ENCODE measurements at places on chromosomes 2 and 18.

DNA sequence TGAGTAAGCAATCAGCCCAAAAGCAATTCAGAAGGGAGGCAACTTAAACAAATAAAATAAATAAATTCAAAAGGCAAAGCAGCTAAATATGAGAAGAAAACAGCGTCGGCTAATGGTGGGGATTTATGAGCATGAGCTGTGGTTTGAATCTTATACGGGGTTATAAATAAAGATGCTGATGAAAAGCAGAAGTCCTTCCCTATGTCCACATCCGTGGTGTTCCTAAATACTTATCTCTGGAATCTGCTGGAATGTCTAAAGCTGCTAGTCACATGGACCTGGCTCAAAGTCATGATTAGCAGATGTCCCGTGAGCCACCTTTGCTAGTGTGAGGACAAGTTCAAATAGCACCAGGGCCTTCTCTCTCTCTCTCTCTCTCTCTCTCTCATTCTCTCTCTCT is 33.8 kb downstream of the SMIM21 start:
- no peak for DNase-seq

DNA sequence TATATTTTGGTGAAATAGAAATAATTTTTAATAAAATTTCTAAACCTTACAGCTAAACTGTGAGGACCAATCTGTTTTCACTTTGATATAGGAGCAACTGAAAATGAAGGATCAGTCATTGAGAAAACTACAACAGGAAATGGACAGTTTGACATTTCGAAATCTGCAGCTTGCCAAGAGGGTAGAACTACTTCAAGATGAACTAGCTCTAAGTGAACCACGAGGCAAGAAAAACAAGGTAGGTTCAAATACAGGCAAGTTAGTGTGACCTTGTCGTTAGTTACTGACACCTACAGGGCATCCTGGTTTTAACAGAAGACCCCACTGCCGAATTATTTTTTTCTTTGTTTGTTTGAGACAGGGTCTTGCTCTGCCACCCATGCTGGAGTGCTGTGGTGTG is 75.5 kb upstream of the STON1 start:
- DNase-seq, result no peak

- DNase-seq, result no peak
Observed at GRCh38 chr2:191434072-191434471, 188.9 kb downstream of the MYO1B start.

GRCh38 chr2:9308186-9308955 is 101.8 kb downstream of the ASAP2 start:
- no peak for DNase-seq

DNA sequence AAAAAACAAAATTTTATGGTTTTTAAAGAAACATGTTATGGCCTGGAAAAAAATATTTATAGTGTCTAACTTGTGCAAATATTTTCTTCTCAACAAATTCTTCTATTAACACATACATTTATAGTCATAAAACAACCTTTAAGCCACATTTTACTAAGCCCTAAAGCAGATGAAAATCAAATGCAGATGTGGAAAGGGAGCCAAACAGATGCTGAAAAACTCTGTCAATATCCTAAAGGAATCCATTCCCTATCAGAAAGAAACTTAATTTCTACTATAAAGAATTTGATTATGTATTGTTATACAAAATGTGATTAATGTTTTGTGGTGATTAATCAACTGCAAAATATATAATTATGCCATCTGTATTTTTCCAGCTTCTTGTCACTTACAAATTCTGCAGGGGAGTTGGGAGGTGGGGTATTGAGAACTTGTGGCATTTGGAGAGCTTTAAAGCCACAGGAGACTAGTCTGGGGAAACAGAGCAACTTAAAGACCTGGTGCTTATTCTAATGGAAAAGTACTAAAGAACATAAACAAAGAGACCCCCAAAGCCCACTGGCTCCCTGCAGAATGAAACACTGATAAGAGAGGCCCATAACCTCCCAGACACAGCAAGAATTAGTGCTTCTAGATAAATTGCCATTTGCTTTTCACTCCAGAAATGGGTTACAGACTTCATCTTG is 1721.0 kb upstream of the PIK3C3 start:
- no peak for DNase-seq

DNA sequence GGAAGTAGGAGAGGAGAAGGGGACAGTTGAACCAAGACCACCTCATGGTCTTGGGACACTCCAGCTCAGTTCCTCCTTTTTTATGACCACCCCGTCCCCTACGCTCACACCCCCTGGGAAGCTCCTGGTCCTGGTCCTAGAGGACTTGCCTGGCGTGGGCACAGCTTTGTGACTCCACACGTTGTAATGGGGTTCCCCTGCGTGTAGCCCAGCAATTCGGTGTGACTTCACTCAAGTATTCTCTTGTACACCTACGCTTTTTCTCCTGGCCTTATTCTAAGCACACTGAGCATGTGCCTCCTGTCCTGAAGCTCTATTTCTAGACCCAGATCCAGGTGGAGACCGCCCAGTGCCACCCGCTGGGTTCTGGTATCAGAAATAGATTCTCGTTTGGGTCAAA is 36.1 kb upstream of the B3GNT7 start:
- DNase-seq, result no peak

GRCh38 chr2:155546721-155547555 is 785.6 kb downstream of the NR4A2 start:
- no peak for DNase-seq

DNA sequence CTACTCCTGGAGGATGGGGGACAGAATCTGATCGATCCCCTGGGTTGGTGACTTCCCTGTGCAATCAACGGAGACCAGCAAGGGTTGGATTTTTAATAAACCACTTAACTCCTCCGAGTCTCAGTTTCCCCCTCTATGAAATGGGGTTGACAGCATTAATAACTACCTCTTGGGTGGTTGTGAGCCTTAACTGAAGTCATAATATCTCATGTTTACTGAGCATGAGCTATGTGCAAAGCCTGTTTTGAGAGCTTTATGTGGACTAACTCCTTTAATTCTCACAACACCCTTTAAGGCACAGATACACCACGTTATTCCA is 844 bp downstream of the PROC start:
- DNase-seq, result no peak

DNA sequence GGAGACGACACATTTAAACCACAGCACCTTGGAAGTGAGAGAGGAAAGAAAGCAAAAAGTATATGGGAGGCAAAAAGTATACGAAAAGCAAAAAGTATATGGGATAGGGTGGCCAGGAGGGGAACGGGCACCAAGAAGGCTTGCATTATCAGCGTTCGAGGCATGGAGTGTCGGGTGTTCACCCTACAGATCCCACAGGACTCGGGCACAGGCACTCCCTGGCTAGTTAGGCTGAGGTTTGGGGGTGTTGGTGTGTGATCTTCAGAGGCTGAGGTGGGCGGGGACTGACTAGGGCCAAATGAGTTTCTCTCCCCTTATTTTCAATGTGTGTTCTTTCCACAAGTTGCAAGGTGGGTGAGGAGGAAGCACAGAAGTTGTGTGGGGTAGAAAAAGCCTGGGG is 86.6 kb downstream of the EVA1A start:
- DNase-seq, result no peak

DNA sequence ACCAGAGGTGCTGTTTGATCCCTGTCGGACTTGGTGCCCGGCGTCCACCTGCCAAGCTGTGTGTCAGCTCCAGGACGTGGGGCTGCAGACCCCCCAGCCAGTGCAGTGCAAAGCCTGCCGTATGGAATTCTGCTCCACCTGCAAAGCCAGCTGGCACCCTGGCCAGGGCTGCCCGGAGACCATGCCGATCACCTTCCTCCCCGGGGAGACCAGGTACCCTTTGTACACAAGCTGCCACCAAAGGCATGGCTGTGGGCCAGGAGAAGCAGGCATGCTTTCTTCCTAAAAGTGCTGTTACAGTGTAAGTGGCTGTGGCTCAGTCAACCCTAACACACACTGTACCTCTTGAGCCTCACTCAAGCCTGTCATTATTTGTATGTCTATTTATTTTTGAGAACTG is 103.3 kb downstream of the RNF144A start:
- no peak for DNase-seq

GRCh38 chr2:71303849-71304248 is 27.7 kb upstream of the ZNF638 start:
- DNase-seq, result no peak

- DNase-seq, result peak; percentile 25
Observed at GRCh38 chr2:73063909-73064875, 7.3 kb downstream of the SFXN5 start.

GRCh38 chr2:196914867-196915460 is 11.5 kb downstream of the PGAP1 start:
- DNase-seq, result no peak

GRCh38 chr18:55550471-55550870 is 37.5 kb downstream of the TCF4 start:
- DNase-seq, result no peak

DNA sequence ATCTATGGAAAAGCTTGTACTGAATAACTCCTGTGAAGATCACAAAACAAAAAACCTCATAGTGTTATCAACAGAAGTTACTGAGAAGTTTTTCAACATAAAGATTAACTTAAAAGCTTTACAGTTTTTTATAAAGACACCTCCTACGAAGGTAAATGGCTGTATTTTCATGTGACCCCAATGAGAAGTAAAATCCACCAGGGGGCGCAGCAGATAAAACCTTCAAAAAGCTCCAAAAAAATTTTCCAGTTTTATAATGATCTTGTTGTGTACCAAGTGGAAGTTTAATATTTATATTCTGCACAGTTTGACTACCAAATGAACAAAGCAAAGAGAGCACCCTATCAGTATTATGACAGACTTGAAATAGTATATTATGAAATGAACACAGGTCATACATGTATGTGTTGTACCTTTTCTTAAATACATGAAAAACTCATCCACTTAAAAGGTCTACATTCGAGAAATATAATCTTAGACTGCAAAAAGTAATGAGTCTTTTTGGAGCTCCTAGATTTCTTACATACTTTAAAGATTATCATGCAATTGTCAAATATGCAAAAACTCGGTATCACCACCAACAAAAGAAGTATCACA is 38.5 kb downstream of the PNO1 start:
- peak; percentile 52 for DNase-seq

GRCh38 chr2:228839421-228839876 is 431.6 kb downstream of the PID1 start:
- no peak for DNase-seq

DNA sequence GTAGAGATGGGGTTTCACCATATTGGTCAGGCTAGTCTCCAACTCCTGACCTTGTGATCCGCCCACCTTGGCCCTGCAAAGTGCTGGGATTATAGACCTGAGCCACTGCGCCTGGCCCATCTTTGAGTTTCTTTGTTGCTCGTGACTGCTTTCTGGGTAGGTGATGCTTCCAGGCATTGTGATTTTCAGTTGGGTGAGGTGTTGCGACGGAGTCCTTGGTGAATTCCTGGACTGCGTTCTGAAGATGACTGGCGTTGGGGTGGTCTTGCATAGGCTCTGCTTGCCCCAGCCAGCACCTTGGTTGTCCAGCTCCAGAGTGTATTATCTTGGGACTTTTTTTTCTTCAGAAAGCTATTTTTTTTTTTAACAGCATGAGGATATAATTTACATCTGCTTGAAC is 103.4 kb downstream of the DCDC2C start:
- DNase-seq, result no peak

DNA sequence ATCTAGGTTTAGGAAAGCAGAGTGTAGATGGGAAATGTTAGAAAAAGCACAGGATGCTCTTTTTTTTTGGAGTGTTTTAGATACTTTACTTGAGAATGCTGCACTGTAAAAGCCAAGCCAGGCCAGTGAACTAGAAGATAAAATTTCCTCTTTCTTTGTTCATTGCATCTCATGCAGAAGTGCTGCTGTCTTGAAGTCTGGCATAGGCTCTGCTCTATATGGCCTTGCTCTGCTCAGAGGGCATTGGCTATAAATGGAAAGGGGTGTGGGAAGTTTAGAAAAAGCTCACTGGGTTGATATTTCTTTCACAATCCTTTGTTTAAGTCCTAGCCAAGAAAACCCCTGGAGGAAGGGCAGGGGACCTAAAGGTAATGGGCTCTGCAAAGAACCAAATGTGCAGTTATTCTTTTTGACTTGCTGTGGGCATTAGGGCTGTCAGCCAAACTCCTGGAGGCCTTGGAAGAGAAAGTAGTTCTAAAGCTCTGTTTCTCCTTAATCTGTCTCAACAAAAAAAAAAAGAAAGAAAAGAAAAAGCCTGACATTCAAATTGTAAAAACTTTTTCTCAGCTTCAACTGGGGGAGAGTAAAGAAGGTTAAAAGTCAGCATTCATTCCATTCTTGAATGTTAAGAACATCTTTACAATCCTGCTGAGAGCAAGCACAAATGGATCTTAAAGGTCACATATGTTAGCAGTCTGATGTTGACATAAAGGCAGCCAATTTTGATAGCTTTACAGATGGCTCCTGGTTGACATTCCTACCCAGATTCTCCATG is 338.3 kb downstream of the GULP1 start:
- DNase-seq, result no peak

GRCh38 chr2:233247744-233248143 is 3.7 kb upstream of the ATG16L1 start:
- DNase-seq, result peak; percentile 74

DNA sequence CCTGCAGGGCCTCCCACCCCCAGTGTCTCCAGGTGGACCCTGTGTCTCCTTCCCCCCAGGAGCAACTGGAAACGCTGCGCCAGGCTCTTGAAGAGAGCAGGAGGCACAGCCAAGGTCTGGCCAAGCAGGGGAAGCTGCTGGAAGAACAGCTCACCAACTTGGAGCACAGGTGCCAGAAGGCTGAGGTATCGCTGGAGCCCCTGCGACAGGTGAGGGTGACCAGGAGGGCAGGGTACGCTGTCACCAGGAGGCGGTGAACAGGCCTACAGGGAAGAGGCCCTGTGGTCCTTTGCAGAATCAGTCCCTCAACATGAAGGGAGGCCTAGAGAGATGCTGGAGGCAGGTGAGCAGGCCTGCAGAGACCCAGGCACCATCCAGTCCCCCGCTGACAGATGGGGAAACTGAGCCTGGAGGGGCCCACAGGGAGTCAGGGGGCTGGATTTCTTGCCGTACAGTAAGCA is 15.6 kb upstream of the SNED1 start:
- no peak for DNase-seq

DNA sequence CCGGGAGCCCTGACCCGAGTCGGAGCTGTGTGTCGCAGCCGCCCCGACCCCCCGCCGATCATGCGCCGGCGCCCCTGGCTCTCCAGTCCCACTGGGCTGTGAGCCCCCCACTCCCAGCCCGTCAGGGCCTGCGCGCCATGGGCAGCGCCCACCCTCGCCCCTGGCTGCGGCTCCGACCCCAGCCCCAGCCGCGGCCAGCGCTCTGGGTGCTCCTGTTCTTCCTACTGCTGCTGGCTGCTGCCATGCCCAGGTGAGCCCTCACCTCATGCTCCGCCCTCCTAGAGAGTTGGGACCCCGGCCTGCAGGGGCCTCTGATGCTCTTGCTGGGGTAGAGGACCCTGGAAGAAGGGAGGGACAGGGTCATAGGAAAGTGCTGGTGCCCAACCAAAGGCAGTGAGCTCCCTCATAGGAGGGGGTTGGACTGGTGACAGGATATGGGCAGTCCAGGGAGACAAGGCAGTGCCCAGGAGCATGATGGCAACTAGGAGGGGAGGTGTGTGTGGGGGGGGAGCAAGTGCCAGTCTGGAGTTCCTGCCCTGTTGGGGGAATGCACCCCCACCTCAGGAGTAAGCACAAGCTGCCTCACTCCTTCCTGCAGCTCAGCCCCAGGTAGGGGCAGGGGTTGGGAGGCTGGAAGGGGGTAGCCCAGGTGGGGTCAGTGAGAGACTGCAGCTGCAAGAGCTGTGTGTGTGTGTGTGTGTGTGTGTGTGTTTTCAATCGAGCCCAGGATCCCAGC is 375 bp downstream of the WNT10A start:
- DNase-seq, result peak; percentile 33

Measured in HT-29 (cell line).